ENCODE measurements at places on chromosomes 1 and 21.

- no peak for DNase-seq
These were observed 15.8 kb downstream of the RNF223 start for GRCh38 chr1:1058088-1058905.

DNA sequence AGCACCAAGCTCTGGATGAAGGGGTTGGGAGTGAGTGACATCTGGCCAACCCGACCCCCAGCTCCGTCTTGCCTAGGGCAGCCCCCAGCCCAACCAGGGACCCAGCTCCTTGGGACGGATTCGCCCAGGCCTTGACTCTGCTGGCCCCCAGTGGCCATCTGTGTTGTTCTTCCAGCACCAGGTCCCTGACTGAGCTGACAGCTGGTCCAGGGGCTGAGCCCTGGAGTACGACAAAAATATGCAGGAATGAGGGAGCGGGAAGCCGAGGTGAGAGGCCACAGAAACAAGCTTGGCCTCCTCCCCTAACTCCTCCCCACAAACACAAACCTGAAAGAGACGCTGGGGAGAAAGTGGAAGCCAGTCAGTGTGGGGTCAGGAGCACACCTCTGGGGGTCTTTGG, 55.0 kb upstream of the PAX7 start:
- no peak for DNase-seq

GRCh38 chr1:145912128-145912641, 2.3 kb upstream of the ITGA10 start:
- DNase-seq = no peak

DNA sequence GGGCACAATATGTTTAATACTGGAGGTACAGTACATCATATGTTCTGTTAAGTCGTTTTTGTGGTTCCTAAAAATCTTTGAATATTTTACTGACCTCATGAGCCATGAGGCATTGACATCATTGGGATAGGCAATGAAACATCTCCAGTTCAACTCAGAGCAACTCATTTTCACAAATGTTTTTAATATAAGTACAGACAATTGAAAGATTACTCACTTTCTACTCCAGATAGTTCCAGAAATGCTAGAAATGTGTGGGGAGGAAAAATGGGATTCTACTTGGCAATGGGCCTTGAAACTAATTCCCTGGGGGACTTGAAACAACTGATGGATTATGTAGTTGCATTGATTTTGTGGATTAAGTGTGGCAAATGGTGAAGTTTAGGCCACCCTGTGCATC, 7.2 kb upstream of the C8B start:
- DNase-seq = no peak

GRCh38 chr1:65167586-65168242, 19.7 kb downstream of the AK4 start:
- DNase-seq = no peak

GRCh38 chr21:46636181-46636512, 673 bp downstream of the PRMT2 start:
- no peak for DNase-seq

DNA sequence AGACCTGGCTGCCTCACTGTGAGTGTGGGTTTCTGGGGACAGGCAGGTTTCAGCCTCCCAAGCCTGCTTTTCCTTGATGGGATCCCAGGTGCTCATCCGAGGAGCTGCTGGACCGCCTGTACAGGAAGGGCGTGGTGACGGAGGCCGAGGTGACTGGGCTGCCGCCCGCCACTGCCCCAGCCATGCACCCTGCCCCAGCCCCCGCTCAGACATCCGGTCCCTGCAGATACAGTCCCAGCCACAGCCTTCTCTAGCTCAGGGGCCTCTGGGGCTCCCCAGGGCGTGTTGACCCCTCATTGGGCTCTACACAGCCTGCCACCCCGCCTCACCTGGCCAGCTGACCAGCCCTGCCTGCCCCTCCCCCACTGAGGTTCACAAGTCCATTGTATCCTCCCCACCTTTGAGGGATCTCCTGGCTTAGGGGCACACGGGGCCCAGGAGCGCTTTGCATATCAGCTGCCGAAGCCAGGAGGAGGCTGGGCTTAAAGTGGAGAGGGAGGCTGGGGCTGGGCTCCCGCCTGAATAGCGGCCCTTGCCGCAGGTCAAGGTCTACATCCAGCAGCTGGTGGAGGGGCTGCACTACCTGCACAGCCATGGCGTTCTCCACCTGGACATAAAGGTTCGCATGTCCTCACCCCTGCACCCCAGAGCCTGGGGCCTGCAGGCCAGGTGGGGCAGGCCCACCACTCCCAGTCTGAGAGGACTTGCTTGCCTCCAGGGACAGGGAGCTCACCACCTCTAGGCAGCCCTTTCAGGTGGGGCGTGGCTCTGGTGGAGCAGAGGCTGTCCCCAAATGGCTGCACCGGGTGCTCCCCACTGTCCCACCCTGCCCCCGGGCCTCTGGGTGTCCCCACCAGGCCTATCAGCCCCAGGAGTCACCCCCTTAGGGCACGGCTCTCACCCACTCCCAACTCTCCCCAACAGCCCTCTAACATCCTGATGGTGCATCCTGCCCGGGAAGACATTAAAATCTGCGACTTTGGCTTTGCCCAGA, 38.5 kb downstream of the TRIM11 start:
- no peak for DNase-seq

- DNase-seq = no peak
These were observed 655 bp upstream of the KIRREL1 start for GRCh38 chr1:157992833-157993146.

DNA sequence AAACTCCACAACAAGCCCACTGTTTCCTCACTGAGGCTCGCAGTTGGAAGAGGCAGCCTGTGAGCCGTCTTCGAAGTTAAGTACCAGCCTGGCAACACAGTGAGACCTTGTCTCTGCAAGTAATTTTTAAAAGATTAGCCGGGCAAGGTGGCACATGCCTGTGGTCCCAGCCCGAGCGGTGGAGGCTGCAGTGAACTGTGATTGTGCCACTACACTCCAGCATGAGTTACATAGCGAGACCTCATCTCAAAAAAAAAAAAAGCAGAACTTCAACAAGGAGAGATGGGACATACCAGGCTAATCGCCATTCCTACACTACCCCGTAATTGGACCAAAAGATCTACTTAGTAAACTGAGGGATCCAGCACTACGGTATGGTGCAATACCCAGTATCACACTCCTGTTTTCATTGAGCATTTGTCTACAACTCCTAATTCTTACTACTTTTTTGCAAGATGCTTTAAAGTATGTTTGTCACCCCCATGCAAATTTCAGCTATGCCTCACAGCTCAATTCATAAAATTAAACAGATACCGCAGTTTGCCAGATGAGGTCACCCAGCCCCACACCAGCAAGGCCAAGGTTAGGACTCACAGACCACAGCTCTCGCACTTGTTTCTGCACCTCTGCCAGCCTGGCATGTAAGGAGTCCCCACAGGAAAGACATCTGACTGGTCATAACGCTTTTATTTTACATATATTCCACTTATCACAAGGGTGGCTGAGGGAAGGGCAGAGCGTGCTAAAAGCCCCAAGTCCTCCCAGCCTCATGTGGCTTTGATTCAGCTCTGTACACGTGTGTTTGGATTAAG, 21.0 kb downstream of the SDE2 start:
- DNase-seq = no peak

- DNase-seq = no peak
These were observed 822 bp downstream of the MTX1 start for GRCh38 chr1:155209312-155209721.

- no peak for DNase-seq
These were observed 71.3 kb upstream of the TLR5 start for GRCh38 chr1:223214261-223214807.

- DNase-seq = no peak
These were observed 97.5 kb upstream of the LBR start for GRCh38 chr1:225525377-225525776.

- no peak for DNase-seq
These were observed 299.6 kb downstream of the NPHP4 start for GRCh38 chr1:5692664-5693063.

- DNase-seq = no peak
These were observed 6.1 kb downstream of the STX12 start for GRCh38 chr1:27779122-27779521.

- no peak for DNase-seq
These were observed 51.0 kb upstream of the EFHD2 start for GRCh38 chr1:15358565-15359133.

GRCh38 chr1:97297611-97298010, 576.0 kb downstream of the PTBP2 start:
- no peak for DNase-seq

GRCh38 chr1:154835531-154836324, 34.4 kb downstream of the KCNN3 start:
- no peak for DNase-seq

- no peak for DNase-seq
These were observed 6.4 kb downstream of the CNR2 start for GRCh38 chr1:23906731-23907130.

DNA sequence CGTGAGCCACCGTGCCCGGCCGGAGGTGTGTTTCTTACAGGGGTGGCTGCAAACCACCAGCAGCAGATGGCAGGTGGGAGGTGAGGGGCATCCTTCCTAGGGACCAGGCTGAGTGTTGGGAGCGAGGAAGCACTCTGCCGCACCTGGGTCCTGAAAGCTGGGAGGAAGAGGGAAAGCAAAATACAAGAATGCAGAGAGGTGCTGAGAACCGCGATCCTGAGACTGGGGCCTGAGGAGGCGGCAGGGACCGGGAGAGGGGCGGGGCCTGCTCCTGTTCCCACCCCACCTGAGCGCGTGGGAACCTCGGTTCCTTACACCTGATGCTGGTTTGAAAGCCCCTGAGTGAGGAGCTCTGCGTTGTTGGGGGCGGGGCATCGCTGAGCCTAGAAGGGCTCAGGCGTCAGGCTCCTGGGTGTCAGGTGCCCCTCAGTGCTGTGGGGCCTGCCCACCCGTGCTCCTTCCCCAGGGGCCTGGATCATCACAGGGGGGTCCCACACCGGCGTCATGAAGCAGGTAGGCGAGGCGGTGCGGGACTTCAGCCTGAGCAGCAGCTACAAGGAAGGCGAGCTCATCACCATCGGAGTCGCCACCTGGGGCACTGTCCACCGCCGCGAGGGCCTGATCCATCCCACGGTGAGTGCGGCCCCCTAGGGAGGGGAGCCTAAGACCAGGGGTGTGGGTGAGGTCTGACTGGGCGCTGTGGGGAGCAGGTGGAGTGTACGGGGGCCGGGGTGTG, 15.5 kb downstream of the TRPM2 start:
- DNase-seq = no peak

- no peak for DNase-seq
These were observed 130.5 kb downstream of the DISC1 start for GRCh38 chr1:231757101-231757404.

DNA sequence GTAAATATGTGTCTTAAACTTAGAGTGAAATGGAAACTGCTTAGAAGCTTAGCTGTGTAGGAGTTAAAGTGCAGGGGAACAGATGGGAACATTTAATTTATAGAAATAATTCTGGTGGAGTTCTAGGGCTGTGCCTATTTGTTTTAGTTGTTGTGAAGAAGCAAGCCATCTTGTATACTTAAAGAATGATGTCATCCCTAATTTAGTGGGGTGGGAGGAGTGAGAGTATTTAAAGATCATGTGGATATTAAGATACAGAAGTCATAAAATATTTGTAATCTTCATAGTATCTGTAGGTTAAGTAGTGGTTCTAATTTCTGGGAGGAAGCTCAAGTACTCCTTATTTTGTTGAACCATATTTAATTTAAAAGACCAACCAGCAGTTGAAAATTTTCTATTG, 41.5 kb downstream of the BACH1 start:
- DNase-seq = no peak

DNA sequence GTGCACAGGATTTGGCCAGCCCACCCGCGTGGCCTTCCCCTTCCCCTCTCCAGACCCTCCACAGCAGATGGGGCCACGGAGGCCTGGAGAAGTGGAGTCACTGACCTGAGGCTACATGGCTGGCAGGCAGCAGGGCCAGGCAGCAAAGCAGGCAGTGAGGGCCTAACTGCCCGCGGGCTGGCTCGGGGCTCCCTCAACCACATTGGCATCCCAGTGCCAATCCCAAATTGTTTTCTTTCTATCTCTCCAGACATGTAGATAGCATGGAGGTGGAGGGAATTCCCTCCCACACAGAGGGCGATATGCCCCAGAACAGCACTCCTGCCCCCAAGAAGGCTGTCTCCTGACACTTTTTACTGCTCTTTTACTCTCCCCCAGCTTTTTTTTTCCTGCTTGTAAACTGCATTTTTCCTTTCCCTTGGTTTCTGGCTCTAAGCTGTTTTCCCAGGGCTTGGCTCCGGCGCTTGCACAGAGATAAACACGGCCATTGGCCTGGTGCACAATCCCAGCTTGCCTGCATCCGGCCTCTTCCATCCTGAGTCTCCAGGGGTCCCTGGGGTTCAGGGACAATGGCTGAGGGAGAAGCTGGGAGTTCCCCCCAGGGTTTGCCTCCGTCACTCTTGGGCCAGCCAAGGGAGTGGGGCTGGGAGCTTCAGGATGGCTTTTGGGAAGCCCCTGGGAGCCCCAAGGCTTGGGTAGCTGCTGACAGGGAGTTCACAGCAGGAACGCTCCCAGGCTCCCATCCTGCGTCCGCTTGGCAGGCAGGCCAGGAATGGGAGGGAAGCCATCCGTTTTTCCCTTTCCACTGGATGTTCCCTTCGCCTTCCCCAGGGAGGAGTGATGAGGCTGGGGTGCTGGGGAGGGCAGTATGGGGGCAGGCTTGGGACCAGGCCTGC, 7.0 kb downstream of the EPHX1 start:
- DNase-seq = no peak

DNA sequence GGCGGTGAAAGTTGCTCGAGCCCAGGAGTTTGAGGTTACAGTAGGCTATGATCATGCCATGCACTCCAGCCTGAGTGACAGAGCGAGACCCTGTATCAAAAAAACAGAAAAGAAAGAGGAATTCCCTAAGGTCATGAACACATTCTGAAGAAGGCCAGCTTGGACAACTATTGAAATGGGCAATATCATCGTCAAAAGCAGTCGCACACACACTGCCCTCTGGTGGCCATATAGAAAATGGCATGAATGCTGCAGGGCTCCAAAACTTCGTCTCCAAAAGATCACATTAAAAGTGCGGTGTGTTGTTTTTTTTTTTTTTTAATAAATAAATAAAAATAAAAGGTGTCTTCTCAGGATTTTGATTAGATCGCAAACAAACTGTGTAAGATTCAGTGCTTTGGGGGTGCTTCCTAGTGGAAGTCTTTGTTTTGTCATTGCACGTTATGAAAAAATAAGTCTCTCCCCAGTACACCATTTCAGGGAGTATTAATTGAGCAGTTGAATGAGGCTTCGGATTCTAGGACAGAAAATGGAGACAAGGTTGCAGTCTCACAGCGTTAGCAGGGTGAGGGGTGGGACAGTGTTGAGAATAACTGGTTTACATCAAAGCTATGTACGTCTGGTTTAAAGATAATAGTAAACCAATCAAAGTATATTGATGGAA, 87.5 kb upstream of the FMN2 start:
- DNase-seq = no peak

GRCh38 chr1:10909697-10910680, 102.5 kb upstream of the TARDBP start:
- DNase-seq = peak; percentile 42

DNA sequence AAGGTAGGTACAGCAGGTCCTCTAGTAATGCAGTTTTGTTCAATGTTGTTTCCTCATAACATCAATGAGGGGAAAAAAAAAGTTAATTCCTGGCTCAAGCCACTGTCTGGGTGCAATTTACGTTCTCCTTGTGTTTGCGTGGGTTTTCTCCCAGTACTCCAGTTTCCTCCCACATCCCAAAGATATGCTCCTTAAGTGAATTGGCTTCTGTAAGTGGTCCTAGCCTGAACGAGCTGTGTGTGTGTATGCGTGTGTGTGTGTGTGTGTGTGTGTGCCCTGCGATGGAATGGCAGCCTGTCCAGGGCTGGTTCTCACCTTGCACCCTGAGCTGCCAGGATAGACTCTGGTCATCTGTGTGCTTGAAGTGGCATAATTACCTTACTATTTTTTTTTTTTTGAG, 332.0 kb downstream of the PDE4B start:
- DNase-seq = no peak

- no peak for DNase-seq
These were observed 309.4 kb downstream of the NFIA start for GRCh38 chr1:61391730-61392129.

GRCh38 chr1:164660775-164661174, 101.8 kb downstream of the PBX1 start:
- DNase-seq = no peak

All from stimulated activated CD8-positive, alpha-beta memory T cell treated with anti-CD3 and anti-CD28 coated beads, Interleukin-4, amount 100 ng/mL, for 4 hours (primary cell).